ENCODE measurements at places on chromosomes 2 and 18.

DNA sequence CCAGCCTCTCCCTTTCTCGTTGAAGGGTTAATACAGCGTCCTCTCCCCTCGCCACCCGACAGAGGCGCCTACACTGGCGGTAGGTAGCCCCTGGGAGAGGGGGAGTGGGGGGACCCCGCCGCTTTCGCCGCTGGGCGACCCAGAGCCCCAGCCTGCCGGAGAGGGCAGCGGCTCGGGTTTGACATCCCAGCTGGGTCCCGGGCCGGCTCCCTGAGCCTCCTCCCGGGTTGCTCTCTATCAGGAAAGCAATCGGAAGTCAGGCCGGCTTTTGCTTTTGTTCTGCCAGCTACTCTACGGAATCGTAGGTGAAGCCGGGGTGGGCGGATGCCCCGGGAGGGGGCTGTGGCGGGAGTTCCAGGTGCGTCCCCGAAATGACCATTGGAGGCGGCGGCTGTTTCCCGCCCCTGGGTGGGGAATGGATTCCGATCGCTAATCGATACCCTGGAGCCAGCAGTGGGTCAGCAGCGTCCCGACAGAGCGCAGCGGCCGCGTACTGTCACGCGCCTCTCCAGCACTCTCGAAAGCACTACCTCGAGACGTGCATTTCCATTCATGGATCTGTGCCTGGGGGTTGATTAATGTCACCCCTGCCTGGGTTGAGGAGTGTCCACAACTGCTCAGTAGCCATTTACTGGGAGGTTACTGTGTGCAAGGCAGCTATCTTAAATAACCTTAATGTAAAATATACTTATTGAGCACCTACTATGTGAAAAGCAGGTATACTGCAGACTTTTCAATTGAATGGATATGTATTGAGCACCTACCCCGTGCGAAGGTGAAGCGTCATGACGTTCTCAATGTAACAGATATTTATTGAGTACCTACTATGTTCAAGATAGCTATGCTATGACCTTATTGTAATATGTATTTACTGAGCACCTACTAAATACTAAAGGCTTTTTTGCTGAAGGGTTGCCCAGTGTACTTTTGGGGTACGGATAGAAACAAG is 1.1 kb downstream of the MAPK4 start:
- DNase-seq = peak; percentile 40

DNA sequence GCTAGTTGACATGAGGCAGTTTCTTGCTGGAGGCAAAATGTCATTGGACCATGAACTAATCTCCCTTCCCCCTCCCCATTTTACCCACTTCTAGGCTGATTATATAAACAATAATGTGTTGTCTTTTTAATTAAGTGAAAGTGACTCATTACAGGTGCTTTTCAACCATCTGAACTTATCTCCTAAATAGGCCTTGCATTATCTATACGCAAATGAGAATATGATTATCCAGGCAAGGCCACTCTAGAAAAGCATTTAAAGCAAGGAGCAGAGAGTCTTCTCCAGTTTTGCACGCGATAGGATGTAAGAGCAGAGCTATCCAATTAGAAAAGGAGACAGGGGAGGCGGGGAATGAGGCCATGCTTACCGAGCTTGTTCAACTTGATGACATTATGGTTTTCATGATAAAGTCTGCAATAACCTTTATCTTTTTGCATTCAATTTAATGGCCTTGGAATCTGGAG is 286.1 kb upstream of the SIX3 start:
- DNase-seq = no peak

DNA sequence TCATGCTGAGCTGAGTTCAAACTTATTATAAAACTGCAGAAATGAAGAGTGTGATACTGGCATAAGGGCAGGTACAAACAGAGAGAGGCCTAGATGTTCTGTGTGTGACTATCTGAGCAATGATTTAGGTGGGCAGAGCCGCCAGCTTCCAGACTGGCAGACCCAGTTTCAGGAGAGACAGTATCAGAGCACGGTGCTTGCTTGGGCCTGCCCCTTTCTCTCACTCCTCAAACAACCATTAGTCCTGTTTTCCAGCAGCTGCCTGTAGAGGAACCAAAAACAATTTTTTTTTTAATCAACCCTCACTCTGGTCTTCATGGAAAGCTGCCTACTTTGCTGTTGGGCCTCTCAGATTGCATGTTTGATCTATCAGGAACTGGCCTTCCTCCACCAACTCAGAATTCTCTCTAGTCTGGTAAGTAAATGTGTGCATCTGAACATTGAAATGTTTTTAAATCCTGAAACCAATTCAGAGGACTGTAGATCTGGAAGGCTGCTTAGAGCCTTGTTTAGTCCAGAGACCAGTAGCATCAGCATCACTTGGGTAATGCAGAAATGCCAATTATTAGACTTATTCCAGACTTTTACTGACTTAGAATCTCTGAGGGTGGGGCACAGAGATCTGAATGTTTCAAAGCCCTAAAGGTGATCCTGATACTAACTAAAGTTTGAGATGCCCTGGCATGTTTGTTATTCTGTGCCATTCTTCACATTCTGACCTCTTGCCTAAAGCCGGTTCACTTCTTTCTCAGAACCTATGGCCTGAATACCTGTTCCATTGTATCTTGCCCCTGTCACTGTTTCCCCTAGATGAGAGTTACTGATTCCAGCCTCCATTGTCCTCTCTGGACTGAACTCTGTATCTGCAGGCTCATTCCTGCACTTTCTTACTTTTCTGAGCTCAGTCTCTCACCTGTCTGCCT is 24.8 kb upstream of the CRIM1 start:
- no peak for DNase-seq

DNA sequence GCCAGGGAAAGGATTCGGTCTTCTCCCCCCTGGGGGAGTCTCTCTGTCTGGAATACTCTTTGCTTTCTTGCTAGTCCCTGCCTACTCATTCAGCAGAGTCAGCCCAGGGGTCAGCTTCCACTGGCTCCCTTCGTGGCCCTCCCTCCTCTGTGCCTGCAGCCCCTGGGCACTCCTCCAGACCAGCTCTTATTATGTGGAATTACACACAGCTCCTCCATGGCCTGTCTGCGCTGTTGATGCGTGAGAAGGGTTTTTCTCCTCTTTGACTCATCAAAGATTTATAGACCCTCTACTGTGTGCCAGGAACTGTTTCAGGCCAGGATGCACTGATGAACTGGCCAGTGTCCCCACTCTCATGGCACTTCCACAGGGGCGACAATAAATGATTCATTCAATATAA is 44.4 kb downstream of the ST8SIA5 start:
- no peak for DNase-seq

DNA sequence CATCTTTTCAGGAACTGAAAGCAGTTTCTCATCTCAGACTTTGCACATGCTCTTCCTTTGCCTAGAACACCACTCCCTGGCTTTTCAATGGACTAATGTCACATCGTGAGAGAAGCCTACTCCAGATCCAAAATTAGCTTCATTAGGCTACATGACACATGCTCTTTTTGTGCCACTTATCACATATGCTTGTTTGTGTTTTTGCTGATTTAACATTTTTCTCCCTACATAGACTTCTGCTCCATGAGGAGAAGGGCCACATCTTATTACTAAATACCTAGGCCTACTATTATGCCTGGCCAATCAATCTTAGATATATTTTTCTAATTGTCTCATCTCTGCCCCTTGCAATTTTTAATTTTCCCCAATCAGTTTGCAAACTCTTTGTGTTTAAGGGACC is 186.4 kb upstream of the LHCGR start:
- DNase-seq = no peak

- DNase-seq = peak; percentile 50
Observed at GRCh38 chr18:75208155-75208835, 644 bp downstream of the PTGR3 start.

GRCh38 chr2:29023188-29023587 is 42.1 kb downstream of the TOGARAM2 start:
- DNase-seq = no peak

DNA sequence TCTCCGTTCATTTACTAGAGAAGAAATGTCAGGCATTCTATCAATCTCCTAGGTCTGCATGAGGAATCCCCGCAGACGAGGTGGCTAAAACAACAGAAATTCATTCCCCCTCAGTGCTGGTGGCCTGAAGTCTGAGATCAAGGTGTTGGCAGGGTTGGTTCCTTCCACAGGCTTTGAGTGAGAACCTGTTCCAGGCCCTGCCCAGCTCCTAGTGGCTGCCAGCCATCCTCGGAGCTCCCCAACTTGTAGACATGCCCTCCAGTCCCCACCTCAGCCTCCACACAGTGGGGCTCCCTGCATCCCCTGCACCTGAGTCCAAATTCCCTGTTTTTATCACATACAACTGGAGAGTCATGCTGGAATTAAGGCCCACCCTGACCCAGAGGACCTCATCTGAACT is 145.3 kb upstream of the ALKAL2 start:
- no peak for DNase-seq

DNA sequence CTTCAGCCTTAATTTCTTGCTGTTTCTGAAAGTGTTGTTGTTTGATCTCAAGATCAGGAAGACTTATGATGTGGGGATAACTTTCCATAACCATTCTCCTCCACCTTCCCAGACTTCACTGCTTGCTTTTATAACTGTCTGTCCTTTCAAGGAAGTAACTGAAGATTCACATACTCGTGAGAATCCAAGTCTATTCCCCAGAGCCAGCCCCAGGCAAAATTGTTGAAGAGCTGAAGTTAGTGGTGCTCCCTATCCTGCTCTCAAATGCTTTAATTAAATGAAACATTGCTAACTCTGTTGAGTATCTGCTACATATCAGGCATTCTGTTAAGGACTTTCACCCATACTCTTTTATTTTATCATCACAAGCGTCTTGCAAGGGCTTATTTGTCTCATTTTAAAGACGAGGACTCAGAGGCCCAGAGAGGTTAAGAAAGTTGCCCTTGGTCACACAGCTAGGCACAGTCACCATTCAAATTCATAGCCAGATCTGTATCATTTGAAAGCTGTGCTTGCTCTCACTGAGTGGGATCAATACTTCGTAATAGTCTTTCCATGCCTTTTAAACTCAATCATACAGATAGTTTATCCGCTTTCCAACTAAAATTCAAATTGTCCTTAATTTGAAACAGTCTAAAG is 189.8 kb upstream of the TCF4 start:
- peak; percentile 74 for DNase-seq

DNA sequence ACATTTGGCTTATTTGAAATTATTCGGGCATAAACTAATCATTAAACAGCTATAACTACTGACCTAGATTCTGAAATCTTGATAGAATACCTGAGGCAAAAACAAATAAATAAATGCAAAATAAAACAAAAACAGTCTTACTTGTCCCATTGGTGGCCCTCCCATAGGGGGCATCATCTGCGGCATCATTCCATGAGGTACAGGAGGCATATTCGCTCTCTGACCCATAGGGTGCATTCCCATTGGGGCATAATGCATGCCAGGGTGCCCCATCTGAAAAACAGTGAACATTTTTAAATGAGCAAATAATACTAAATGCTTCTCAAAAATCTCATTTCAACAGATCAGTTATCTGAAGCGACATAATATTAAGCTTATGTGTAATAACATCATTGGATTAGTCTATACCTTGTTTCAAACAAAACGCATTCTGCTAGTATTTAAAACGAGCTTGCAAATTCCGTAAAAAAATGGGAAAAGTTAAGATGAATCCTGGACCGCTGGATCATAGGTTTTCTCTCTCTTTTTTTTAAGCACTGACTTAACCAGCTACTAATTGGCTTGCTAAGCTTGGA is 1.3 kb downstream of the PRPF40A start:
- DNase-seq = peak; percentile 81

DNA sequence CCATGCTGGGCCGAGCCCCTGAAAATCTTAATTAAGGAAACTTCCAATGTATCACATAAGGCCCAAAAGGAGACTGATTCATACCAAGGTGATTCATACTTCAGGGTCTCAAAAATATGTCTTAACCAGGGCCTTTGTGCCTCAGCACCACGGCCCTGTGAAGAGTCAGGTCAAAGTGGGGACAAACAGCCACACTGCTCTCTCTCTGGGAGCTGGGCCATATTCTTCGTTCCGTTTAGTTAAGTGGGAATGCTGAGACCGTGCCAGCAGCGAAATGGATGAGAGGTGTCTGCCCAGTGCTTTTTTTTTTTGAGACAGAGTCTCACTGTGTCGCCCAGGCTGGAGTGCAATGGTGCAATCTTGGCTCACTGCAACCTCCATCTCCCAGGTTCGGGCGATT is 9.3 kb upstream of the PTMA start:
- no peak for DNase-seq

GRCh38 chr2:142422769-142423168 is 292.0 kb upstream of the LRP1B start:
- DNase-seq = no peak

DNA sequence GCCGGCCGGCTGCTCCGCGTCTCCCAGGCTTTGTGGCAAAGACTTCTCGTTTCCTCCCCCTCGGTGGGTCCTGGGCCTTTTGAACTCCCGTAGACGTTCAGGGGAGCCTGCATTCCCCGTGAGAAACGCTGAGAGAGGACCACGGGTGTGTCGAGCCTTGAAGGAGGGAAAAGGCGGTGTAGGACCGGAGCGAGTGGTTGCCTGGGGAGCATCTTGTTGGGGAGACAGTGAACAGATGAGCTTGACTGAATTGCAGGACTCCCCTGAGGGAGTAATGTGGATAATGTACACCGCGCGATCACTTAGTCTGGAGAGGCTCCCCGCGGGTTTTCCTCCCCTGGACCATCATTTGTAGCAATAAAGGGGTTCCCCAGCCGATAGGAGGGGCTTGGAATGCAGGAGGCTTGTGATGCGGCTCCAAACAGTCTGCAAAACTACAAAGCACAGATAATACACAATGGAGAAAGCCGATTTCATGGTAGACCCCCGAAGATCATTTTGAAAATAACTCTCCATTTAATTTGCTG is 769 bp downstream of the ALMS1 start:
- DNase-seq = no peak

- DNase-seq = no peak
Observed at GRCh38 chr2:221480163-221480562, 91.9 kb downstream of the EPHA4 start.

DNA sequence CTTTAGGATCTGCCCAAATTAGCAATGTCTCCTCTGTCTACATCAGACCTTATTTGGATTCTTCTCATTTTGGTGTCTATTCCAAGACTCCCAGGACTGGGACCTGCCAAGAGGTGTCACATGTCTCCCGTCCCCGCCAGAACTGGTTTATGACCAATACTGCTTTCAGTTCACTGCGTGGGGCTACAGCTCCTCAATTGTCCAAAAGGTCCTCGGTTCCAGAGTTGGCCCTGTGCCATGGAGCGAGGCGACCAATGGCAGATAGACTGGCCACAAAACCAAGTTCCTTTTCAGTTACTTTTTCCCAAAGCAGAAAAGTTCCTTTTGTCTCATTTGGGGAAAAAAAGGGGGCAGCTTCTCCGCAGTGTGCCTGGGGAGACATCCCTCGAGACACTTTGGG is 144.1 kb upstream of the ZNF236 start:
- DNase-seq = no peak

DNA sequence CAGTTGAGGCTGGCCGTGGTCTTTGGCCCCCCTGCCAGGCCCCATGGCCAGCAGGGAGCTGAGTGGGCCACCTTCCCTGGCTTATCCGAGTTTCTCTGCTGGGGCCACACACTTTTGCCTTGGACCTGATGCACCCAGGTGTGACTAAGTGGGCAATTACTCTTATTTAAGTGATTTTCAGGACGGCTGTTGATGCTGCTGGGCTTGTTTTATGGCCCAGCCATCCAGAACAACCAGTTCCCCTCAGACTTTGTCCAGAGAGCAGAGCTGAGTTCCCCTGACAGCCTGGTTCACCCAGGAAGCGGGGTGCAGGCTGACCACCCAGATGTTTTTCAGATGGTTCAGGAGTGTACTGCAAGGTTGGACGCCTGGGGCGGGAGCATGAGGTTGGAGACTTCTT is 68.8 kb downstream of the GLI2 start:
- no peak for DNase-seq
